Kidney glomerular epithelial cell (primary cell): ENCODE measurements at places on chromosomes 7 and 10.

DNA sequence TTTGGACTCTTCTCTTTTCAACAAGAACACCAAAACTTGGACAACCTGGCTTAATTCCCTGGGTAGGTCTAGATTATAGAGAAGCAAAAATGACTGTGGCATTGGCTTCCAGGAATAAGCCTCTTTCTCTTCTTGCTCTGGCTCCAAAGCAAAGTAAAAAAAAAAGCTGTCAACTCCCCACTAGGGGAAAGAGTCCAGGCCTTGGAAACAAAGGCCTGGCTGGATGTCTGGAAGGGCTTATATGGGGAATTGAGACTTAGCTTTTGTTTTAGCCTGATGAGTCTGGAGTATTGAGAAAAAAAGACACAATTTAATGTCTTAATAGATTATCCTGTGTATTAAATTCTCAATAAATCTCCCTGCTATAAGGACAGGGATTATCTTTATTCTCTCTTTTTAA, 300.6 kb downstream of the SORCS3 start:
- DNase-seq: no peak

DNA sequence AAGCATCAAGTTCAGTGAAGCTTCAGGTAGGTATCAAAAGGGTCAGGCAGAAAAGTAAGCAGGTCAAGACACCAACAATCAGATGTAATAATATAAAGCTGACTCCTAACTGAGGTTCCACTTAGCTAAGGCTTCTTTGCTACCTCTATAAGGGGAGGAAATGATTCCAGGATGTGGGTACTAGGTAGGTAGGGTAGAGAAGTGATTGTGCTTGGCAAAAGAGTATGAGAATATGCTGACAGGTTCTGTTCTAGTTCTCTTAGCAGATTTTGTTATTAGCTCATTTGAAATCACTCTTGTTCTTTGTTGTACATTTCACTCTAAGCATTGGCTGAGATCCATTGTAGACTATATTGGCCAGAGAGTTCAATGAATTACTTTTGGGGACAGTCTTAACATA, 40.7 kb upstream of the CBLL1 start:
- no peak for DNase-seq

DNA sequence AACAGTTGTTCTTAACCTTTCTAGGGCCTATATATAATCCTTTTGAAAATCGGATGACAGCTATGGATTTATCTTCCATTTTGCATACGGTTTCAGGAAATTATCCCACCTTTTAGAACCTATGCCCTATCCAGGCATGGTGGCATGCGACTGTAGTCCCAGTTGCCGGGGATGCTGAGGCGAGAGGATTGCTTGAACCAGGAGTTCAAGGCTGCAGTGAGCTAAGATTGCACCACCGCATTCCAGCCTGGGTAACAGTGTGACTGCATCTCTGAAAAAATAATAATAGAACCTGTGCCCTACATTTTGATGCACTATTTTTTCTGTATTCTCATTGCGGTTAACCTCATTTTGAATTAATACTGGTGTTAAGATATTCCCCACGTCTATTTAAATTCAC, 11.6 kb downstream of the CCAR1 start:
- no peak for DNase-seq

DNA sequence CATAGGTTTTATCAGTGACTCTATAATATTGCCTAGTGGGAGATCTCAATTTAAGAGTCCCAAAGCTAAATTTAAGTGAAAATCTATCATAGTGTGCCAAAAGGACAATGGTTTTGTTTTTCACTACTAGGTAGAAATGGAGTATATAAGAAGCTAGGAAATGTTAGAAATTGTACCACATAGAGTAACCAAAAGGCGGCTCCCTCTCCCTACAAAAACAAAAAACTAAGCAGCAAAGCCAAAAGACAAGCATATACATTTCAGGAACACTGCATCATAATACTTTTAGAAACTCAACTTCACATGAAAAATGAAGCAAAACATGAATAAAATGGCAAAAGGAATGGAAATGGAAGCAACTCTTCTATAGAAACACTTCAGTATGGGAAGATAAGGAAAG, 271.6 kb downstream of the CACNA2D1 start:
- no peak for DNase-seq

DNA sequence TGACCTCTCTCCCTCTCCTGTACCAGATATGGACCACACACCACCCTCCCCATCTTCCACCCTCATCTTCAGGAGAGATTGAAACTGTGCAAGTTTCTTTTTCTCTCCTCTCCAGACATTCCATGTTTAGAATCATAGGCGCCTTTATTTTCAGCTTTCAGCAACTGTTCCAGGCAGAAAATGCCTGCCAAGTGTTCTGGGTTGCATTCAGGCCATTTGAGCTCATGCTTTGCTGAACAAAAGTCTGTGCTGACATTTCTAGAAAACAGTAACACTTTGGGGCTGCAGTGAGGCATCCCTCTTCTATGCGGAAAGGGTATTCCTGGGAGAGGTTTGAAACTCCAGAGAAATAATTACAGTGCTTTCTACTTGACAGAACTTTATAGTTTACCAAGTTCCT, 361.7 kb downstream of the GPAM start:
- DNase-seq: no peak

GRCh38 chr7:117612637-117613036, 132.8 kb downstream of the CFTR start:
- DNase-seq: no peak

GRCh38 chr7:137846827-137847567, at the start of gene DGKI:
Gene DGKI, minus strand, starts transcription at chr7:137846974.
- no peak for DNase-seq

- no peak for DNase-seq
These were observed 19.1 kb downstream of the DNAJB12 start for GRCh38 chr10:72335394-72336258.

- DNase-seq: no peak
These were observed 46.9 kb upstream of the GNAI1 start for GRCh38 chr7:80087771-80088170.

DNA sequence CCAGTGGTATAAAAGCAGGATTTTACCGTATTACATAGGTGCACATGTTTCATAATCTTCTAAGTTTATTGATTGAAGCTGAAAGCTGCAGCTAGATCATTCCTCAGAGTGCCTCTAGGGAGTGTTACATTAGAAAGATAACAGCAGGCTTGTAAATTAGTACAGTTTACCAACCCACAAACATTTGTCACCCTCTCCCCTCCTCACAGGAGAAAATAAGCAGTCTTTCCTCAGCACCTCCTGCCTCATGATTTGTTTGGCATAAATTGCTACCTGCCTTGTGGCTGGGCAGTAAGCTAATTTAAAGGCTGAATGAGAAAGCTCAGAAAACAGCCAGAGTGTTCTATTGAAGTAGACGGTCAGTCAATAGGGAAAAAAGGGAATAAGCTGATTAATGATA, 74.2 kb downstream of the NXPH1 start:
- no peak for DNase-seq

DNA sequence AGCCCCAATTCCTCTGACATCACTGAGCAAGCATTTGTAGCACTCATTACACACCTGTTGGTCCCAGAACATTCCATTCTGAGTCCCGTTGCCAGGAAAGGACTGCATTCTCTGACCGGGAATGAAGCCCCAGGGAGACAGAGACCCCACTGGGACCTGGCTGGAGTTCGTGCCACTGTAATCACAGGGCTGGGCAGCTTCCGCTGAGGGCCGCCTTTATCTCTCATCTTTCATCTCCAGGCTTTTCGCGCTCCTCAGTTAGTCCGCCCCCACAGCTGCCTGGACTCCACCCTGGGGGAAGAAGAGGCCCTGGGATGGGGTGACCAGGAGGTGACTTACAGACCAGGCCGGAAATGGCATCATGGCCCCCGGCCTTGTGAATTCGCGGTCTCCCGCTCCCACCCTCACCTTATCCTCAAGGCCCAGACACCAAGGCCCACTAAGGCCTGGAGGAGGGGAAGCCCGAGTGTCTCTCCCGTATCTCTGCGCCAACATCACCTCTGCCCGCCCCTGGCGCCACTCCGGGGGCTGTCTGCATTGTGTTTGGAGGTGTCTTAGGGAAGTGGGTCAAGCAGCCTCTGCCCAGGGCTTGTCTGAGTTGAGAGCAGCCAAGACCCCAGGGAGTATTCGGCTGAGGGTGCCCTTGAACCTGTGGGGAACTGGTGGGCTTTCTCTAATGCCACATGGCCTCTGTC, 75.4 kb downstream of the PROSER2 start:
- DNase-seq: peak; percentile 85

GRCh38 chr7:103879928-103880600, 109.4 kb downstream of the RELN start:
- DNase-seq: no peak

DNA sequence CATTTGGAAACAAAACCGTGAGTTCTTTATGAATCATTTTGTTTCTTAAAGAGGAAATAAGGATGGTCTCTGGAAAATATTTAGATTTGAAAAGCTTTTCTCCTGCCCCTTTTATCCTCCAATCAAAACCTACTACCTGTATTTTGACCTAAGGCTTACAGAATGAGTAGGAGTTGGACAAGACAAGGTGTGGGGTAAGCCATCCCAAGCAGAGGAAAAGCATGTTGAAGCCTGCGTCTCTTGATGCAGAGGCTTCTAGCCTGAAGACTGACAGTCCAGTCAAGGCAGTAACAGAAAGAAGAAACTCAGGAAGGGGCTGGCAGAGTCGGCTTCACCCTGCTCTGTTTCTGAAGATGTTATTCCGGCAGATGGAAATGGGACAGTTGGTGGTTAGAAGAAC, 551.1 kb downstream of the SORCS3 start:
- DNase-seq: no peak

DNA sequence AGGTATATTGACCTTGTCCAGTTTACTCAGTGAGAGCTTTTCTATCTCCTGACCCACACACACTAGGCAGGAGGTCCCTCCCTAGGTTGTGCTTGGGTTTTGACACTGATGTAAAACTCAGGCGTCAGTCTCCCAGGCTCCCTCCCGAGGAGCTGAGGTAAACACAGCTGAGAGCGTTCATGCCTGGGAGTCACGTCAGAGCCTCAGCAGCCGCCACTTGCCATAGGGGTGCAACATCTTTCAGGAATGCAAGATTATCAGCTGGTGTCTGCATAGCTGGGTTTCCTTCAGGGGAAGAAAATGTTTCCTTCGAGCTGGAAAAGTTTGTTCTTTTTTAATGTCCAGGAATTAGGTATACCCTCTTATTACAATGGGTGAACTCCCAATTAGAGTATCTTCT, 70.6 kb downstream of the FGFR2 start:
- peak; percentile 94 for DNase-seq

DNA sequence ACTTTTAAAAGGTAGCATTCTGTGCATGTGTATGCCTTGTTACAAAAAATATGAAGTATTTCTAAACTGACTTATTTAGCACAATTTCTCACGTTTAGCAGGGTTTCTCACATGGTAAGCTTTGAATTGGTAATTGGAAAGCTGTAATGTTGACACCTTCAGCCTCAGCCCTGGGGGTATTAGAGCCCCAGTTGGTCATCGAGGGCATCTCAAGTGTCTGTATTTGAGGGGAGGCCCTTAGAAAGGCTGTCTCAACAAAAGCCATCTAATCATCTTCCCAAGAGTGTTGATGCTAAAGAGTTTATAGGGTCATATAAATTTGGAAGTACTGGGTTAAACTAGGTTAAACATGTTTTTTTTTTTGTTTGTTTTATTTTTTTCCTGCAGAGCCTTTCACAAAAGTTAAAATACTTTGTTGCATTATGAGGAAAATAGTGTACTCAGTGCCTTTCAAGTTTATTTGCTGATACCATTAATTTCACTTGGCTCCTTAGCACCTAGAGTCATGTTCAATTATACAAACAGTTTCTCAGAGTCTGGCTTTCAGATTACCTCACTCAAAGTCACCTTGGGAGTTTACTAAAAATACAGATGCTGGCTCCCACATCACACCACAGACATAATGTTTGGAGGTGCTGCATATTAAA, 134.0 kb downstream of the CD36 start:
- DNase-seq: no peak

DNA sequence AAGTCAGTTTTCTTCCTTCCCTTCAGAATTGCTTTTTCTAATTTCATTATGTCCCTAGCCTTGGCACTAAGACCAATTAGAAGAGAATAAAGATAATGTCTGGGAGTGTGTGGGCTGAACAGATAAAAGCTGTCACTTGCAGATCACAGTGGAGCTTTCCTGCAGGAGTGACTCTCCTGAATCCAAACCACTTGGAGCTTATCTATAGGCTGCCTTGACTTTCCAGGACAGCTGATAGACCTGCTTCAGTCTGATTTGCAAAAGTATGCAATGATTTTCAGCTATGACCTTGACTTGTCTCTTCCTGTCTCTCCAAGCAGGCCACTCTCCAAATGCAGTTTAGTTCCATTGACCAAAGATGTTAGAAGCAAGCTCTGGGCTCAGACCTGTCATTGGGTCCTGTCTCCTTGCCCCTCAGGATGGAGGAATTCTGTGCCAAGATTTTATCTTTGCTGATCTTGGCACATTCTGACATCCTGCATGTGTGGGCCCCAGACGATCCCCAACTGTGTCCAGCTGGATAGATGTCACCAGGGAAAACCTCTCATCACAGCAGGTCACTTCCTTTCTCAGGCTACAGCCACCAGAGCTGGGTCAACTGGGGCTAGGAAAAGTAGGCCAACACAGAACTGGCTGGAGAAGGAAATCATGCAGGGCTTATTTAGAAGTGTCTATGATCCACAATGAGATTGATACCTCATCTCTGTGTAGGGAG, 120.9 kb upstream of the ZNF438 start:
- no peak for DNase-seq

DNA sequence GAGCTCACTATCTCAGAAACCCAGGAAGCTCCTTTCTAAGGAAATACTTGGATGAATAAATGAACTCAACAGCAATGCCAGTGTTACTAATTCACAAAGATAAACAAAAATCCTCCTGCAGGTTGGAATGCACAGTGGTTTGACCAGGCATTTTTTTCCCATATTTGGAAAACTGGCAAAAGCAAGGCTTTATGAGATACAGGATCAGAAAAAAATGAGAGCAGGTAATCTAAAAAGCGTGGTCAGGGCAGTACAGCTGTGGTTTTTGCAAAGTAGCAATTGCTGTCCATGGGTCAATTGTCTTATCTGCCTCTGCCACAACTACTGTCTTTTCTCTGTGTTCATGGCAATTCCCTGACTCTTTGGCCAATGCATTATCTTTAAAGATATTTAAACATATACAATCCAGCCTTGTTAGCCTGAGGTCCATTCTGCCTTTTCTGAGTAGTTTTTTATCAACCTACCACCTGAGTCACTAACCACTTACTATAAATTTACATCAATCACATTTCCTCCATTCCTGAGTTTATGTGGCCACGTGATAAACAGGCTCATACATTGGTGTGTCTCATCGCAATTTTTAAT, 564.5 kb upstream of the IGFBP3 start:
- peak; percentile 87 for DNase-seq

- DNase-seq: peak; percentile 28
These were observed 4.1 kb upstream of the C10orf120 start for GRCh38 chr10:122703483-122704448.

DNA sequence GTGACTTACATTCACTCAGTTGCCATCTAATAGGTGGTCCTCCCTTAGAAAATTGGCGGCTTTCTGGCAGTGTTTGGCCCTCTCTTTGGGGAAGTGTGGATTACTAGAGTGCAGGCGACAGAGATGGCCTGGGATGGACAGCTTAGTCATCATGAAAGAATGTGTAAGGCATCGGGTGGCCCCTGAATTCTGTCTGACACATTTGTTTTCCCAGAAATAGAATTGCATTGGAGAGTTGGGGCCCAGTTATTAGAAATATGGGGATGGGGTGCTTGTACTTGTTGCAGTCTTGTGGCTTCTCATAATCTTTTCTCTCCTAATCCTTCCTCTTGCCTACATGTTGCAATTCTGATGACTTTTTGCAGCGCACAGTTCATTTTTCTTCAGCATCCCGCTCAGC, 13.8 kb downstream of the TCF7L2 start:
- DNase-seq: no peak
